ENCODE measurements at places on chromosomes 12 and 14.

DNA sequence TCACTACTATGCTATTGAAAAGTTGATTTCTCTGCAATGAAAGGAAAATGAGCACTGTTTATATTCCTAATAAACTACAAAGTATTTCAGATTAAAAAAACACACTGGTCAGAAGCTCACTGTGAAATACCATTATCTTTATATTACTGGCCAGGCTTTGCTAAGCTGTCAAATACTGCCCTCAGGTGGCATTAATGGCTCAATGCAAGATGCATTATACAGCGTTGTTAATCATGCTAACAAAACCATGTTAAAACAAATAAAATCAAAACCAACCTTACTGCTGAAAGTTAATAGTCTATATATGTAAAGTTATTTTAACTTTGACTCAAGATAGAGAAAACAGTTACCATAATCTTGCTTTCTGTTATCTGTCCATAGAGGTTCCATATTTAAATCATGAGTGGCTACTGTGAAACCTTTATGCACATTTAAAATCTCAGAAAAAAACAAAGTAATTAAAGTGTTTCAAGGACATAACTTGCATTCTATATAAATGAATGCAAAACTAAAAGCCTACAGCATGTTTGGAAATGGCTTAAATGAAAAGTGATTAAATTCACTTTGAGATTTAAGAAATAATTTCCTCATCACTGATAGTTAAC is 121.7 kb downstream of the RALGAPA1 start:
- peak; percentile 33 for DNase-seq

GRCh38 chr14:35400648-35401421 is 3.7 kb downstream of the NFKBIA start:
- DNase-seq: no peak

- no peak for DNase-seq
Measured at GRCh38 chr14:103871596-103872480, 24.5 kb upstream of the PPP1R13B start.

DNA sequence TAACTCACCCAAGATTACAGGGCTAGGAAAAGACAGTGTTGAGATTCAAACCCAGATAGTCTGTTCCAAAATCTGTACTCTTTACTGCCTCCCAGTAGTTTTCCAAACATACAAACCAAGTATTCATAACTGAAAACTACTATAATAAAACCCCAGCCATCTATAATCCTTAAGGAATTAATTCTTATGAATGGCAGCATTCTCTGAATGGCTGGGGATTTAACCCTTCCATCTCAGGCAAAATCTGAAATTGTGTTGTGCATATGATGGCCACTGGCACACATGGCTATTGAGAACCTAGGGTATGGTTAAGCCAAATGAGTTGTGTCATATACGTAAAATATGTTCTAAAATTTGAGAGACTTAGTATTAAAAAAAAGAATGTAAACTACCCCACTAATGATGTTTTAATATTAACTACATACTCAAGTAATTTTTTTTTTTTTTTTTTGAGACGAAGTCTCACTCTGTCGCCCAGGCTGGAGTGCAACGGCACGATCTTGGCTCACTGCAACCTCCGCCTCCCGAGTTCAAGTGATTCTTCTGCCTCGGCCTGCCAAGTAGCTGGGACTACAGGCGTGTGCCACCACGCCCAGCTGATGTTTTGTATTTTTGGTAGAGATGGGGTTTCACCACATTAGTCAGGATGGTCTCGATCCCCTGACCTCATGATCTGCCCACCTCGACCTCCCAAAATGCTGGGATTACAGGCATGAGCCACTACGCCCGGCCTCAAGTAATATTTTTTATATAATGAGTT is 16.7 kb downstream of the PPP1R13B start:
- DNase-seq: no peak

DNA sequence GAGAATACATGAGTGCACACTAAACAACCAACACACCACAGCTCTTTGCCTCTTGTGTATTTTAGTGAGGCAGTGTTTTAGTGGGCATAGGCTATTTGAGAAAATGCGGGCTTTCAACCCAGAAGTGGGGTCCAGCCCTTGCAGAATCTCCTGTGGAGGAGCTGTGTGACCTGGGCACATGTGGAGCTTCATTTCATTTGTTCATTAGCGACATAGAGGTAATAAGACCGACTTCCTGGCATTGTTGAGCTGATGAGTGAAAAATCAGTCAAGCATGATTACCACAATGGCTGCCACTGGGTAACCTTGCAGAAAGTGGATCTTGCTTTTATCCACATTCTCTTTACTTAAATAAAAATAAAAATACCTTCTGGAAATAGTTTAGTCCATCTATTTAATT is 923.5 kb downstream of the BCL11B start:
- DNase-seq: no peak

DNA sequence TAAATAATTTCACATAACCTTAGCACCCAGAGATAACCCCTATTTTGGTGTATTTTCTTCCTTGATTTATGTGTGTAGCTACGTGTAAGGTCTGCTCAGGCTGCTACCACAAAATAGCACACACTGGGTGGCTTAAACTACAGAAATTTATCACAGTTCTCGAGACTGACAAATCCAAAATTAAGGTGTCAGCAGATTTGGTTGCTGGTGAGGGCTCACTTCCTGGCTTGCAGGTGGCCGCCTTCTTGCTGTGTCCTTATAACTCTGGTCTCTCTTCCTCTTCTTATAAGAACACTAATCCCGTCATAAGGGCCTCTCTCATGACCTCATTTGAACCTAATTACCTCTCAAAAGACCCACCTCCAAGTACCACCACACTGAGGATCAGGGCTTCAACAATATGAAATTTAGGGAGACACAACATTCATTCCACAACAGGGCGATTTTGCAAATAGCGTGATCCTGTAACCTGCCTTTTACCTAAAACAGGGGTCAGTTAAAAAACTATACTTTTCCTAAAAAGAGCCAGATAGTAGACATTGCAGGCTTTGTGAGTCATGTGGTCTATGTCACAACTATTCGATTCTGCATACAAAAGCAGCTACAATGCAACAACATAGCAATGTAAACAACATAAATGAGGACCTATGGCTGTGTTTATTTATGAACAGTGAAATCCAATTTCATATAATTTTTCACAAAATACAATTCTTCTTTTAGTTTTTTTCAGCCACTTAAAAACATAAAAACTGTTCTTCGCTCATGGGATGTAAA is 371.7 kb downstream of the DPF3 start:
- DNase-seq: no peak

- DNase-seq: no peak
Measured at GRCh38 chr12:89750389-89751351, 42.0 kb upstream of the ATP2B1 start.

- DNase-seq: no peak
Measured at GRCh38 chr12:132807295-132808092, 21.2 kb downstream of the GOLGA3 start.

GRCh38 chr12:93347054-93347785 is 30.5 kb upstream of the NUDT4 start:
- DNase-seq: no peak
